Progenitor cell of endocrine pancreas (in vitro differentiated cells): ENCODE measurements at places on chromosomes 7 and 10.

- no peaks in the 10 kb centered on the region for H3K27me3 ChIP-seq
- no peaks in the 10 kb centered on the region for H3K4me1 ChIP-seq
- H3K27ac ChIP-seq = no peak overlapping the region
- H3K4me3 ChIP-seq = no peak overlapping the region
- no peaks in the 10 kb centered on the region for H3K36me3 ChIP-seq
These were observed 868.4 kb upstream of the C7orf33 start for GRCh38 chr7:147721962-147722830.

GRCh38 chr7:988426-988911, 5.5 kb downstream of the CYP2W1 start:
- H3K4me1 ChIP-seq = peaks cover 5% of the 10 kb centered on the region
- no peaks in the 10 kb centered on the region for H3K27me3 ChIP-seq
- no peak overlapping the region for H3K4me3 ChIP-seq
- DNase-seq = no peak
- H3K36me3 ChIP-seq = no peaks in the 10 kb centered on the region
- no peak overlapping the region for H3K27ac ChIP-seq

DNA sequence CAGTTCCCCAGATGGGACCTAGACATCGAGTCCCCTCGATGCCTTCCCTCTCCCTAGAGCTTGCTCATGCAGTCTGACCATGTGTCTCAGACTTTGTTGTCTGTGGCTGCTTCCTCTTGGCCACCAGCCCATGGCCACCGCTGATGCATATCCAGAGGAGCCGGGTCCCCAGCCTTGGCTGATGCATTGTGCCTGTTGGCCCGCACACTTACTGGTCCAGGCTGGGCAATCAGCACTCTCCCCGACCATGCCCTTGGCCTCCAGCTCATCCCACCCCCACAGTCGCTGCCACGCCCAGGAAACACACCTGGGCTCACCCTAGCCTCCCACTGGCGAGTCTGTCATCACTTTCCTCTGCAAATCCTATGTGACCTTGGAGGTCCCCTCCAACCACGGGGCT, 10.1 kb downstream of the NPC1L1 start:
- no peaks in the 10 kb centered on the region for H3K27me3 ChIP-seq
- no peak overlapping the region for H3K27ac ChIP-seq
- no peak for DNase-seq
- no peaks in the 10 kb centered on the region for H3K4me1 ChIP-seq
- no peak overlapping the region for H3K4me3 ChIP-seq

DNA sequence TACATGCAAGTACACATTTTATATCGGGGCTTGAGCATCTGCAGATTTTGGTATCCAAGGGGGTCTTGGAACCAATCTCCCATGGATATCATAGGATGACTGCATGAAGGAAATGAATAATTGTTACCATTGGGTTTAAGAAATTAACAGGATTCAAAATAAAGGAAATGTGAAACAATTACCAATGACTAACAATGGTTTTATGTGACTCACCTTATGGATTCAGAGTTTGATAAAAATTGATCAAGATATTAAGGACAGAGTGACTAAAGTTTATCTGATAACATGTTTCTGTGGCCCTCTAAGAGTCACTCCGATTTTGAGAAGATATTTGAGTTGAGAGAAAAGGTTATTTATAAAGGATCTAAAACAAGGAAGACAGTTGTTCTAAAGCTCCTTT, 93.0 kb upstream of the ODAD2 start:
- no peak for DNase-seq
- H3K36me3 ChIP-seq = peaks cover 15% of the 10 kb centered on the region
- H3K27ac ChIP-seq = no peak overlapping the region
- H3K27me3 ChIP-seq = no peaks in the 10 kb centered on the region

DNA sequence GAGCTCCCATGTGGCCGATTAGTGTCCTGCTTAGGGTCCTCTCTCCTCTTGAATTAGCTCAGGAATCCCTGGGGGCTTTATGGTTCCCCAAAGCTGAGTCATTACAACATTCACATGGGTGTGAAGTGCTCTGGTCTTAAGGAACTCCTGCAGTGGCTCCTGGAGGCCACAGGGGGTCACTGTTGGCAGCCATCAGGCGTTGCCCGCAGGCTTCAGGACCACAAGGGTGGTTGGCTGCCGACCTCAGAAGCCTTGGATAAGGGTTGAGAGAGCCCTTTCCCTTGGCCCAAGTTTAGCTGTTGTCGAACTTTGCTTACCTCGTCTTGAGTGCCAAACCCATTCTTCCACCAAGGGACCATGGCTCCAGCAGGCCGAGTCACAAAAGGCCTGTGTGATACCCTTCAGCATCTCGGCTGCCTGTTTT, 61.7 kb downstream of the SH2D4B start:
- DNase-seq = peak; percentile 34
- H3K36me3 ChIP-seq = no peaks in the 10 kb centered on the region
- H3K4me1 ChIP-seq = peaks cover 4% of the 10 kb centered on the region

- DNase-seq = no peak
- H3K4me3 ChIP-seq = peak overlapping the region; percentile 95
- H3K27ac ChIP-seq = peak overlapping the region; percentile 19
These were observed 957 bp upstream of the ELMO1 start for GRCh38 chr7:37449621-37450020.
